ENCODE measurements at places on chromosomes 7 and 10.

DNA sequence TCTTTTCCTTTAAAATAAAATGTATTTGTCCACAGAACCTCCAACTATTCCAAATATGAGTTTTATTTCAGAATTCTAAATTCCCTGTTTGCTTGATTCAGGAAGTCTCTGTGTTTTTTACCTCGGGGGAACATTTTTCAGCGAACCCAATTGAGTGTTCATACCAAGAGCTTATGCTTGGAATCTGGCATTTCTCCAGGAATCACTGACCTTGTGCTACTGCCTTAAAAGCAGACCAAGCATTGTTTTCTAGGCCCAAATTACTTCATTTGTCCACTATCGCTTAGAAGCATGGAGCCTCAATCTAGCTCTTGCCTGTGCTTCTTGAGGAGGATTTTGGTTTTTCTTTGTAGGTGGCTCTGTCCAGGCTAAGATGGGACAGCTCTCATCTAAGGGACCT, 59.4 kb downstream of the EBLN1 start:
- DNase-seq = no peak

- no peak for DNase-seq
Observed at GRCh38 chr7:131844369-131844768, 287.9 kb upstream of the PODXL start.

DNA sequence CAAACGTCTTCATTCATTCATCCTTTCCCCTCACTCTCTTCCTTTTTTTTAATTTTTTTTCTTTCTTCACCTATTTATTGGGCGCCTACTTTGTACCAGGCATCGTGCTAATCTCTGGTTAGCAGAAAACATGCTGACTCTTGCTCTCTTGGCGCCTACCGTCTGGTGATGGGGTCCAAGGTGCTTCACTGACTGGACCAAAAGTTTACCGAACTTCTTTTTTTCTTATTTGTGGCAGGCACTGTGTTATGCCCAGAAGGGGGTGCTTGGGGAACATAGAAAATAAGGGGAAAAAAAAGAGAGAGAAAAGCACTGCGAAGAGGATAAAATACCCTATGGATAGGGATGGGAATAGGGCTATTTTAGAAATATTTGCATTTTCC, 505 bp upstream of the FAM204A start:
- DNase-seq = no peak

GRCh38 chr7:85126383-85126782, 60.5 kb downstream of the SEMA3D start:
- no peak for DNase-seq

DNA sequence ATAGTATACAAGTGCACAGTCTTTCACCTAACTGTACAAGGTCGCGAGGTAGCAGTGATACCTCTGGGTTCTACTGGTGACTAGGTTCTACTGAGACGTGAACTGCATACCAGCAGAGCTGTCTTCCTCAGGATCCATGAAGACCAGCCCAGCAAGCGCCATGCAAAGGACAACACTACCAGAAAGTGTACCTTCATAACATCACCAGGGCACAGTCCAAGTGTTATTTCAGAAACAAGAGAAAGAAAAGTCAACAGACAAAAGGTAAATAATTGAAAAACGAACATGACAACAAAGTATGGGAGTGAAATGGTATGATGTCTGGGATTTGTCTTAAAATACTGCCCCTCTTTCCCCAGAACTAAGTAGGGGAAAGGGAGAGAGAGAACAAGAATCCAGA, 141.1 kb upstream of the ASAH2 start:
- no peak for DNase-seq

DNA sequence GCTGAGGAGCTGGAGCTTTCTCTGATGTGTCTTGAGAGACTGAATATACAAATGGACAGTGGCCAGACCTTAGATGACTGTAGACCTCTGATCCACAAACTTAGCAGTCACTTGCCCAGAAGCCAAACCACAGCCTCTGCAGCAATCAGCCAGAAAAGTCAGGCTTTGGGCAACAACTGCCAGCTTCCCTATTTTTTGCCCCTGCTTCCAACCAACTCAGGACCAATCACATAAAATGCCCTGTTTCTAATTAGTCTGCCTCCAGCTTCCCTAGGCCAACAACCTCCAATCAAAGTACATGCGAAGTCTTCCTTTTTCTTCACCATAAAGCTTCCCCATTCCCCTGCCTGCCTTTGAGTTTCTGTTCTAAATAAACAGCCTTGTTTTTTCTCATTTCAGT, 37.8 kb upstream of the CACUL1 start:
- peak; percentile 13 for DNase-seq

- DNase-seq = no peak
Observed at GRCh38 chr10:48938990-48939536, 577 bp downstream of the LRRC18 start.

GRCh38 chr7:138021889-138022288, 20.0 kb upstream of the CREB3L2 start:
- DNase-seq = no peak

DNA sequence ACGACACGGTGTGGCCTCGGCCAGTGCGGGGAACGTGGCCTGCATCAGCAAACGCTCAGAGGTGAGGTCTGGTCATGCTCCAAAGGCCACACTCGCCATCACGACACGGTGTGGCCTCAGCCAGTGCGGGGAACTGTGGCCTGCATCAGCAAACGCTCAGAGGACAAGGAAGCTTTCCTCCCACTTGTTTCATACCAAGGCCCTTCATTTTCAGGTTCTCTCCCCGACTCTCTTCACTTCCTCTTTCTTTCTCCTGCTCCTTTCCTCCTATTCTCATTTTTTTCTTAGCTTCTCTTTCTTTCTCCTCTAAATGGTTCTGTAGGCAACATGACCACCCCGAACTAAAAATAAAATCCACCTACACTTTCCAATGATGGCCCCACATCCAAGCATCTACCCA, 384.4 kb upstream of the SHH start:
- DNase-seq = no peak

DNA sequence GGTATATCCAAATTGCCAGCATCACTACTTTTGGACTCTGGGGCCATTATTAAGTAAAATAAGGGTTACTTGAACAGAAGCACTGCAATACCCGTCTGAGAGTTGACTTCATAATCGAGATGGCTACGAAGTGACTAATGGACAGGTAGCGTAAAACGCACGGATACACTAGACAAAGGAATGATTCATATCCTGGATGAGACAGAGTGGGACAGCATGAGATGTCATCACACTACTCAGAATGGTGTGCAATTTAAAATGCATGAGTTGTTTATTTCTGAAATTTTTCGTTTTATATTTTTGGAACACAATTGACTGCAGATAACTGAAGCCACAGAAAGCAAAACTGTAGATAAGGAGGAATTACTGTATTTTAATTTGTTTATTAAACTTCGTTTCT, 421.5 kb upstream of the LRGUK start:
- no peak for DNase-seq

- no peak for DNase-seq
Observed at GRCh38 chr7:96021568-96021967, 249.2 kb downstream of the DYNC1I1 start.

DNA sequence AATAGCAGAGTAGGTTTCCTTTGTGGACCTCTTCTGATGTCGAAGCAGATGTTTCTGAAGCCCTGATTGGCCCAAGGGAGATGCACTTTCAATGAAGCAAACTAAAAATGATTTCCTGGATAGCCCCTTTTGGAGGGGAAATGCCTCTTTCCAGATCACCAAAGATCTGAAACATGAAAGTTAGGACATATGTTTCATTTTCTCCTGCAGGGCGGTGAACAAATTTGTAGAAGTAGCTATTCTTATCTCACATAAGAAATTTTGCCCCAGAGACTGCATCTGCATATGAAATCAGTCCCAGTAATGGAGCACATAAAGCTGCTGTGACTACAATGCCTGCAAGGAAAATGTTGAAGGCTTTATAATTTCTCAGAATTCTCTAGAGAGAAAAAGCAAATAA, 56.0 kb downstream of the THSD7A start:
- DNase-seq = no peak

GRCh38 chr10:123429706-123430221, 236.4 kb upstream of the GPR26 start:
- DNase-seq = no peak

DNA sequence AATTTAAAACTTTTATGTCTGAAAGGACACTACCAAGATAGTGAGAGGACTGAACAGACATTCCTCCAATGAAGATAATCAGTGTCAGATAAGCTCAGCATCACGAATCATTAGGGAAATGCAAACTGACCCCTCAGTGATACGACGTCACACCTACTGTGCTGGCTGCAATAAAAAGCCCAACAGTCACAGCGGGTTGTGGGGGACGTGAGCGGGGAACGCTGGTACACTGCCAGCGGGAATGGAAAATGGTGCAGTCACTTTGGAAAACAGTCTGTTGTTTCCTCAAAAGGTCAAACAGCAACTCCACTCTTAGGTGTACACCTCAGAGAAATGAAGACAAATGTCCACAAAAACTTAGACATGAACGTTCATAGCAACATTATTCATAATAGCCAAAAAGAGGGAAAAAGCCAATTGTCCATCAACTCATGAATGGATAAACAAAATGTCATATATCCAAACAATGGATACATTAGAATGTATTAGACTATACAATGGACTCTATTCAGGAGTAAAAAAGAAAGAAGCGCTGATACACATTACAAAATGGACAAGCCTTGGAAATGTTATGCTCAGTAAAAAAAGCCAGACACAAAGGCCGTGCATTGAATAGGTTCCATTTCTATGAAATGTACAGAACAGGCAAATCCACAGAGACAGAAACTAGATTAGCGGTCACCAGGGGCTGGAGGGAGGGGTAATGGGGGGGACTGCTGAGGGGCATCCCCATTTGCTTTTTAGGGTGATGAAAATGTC, 2.4 kb upstream of the ECHS1 start:
- DNase-seq = no peak

- DNase-seq = no peak
Observed at GRCh38 chr7:57868771-57869483, 418.9 kb downstream of the ZNF716 start.

DNA sequence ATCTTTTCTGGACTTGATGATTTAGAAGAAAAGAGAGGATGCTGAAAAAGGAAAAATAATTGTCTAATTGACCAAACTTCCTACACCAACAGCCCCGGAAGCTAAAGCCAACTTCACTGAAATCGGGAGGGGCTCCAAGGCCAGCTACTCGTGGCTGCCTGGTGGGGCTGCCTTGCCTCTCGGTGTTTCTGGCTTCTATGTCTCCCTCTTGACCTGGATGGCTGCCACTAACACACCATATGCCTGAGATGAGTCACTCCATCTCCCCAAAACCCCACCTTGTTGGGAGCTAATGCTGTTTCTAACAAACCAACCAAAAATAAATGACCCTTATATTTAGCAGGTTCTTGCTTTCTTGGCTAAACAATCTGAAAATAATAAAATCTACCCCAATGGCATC, 87.6 kb upstream of the AFAP1L2 start:
- no peak for DNase-seq

GRCh38 chr10:99711129-99711719, 20.7 kb downstream of the COX15 start:
- peak; percentile 39 for DNase-seq

DNA sequence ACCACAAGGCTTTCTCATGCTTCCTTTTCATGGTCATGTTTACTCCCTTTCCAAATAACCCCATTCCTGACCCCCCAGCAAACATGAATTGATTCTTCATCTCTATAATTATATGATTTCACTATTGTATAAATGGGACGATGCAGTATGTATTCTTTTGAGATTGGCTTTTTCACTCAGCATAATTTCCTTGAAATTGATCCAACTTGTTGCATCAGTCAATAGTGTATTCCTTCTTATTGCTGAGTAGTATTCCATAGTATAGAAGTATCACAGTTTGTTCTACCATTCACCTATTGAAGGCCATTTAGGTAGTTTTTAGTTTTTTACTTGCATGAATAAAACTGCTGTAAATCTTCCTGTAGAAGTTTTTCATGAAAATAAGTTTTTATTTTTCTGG, 264.7 kb downstream of the BAMBI start:
- no peak for DNase-seq

- no peak for DNase-seq
Observed at GRCh38 chr10:123703195-123703790, 37.1 kb downstream of the GPR26 start.

GRCh38 chr10:5234106-5234860, 37.6 kb downstream of the AKR1C4 start:
- DNase-seq = no peak

GRCh38 chr7:142375710-142376313, 118.0 kb upstream of the PRSS58 start:
- DNase-seq = peak; percentile 20

- DNase-seq = no peak
Observed at GRCh38 chr10:124592736-124593430, 131.3 kb downstream of the LHPP start.

DNA sequence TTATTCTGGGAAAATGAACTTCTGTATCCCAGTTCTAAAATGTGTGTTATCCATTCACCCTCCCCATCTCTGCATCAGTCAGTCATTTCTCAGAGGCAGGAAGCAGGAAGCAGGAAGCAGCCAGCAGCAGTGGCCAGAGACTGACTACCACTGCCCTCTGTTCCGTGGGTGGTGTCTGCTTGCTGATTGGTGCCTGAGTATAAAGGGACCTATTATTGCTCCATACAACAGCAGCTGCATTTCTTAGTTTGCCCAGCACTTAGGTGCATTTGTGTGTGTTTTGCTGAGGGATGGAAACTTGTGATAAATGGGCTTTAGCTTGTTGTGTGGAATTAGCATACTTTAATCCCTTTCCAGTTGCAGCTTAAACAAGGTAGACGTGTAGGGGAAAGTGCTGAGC, 582.2 kb downstream of the SORCS1 start:
- DNase-seq = no peak

DNA sequence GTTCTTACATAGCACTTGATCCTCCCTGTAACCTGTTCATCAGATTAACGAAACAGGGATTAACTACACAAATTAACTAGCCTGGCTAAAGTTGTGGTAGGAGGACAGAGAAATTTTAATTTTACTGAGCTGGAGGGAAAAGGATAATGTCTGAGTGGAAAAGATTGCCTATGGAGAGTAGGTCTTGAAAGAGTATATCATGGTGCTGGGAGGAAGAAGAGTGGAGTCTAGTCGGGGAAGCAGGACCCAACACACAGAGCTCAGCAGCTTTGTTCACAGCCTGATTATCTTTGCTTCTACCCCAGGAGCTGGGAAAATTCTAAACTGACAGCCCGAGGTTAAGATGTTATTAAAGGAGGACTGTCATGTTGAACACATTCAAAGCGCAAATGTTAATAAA, 6.1 kb upstream of the KDM7A start:
- DNase-seq = no peak

GRCh38 chr10:17586821-17587234, 30.3 kb downstream of the HACD1 start:
- no peak for DNase-seq

GRCh38 chr10:33143160-33143728, 185.2 kb upstream of the ITGB1 start:
- peak; percentile 52 for DNase-seq
